ENCODE measurements at places on chromosomes 6 and 20. TPM values are rescaled to one million over a fixed set of nuclear protein-coding genes. Genes with fewer than 3 reads are reported as not detected.

GRCh38 chr20:36092398-36093024 lies 62.0 kb upstream of the EPB41L1 start:
- peak; percentile 67 for DNase-seq
- H3K27ac ChIP-seq, result peak overlapping the region; percentile 82
- H3K36me3 ChIP-seq, result no peaks in the 10 kb centered on the region
- peak overlapping the region; percentile 86 for H3K4me3 ChIP-seq
- no peaks in the 10 kb centered on the region for H3K27me3 ChIP-seq
- H3K4me1 ChIP-seq, result peaks cover 59% of the 10 kb centered on the region

PPIL6 gene
- total RNA-seq, result not detected

POU3F2 gene
- not detected for total RNA-seq

LZTS3 gene
- total RNA-seq, result 4.3 TPM

PLTP gene
- total RNA-seq, result 39.6 TPM
